Liver (tissue), 10 donors: ENCODE measurements at places on chromosomes 1 and 21. TPM values are rescaled to one million over a fixed set of nuclear protein-coding genes. Genes with fewer than 3 reads are reported as not detected.

Gene CACNA1S
- total RNA-seq: under 0.01 TPM

GRCh38 chr1:109845658-109846057 lies 65.0 kb upstream of the CSF1 start:
- no peak overlapping the region for H3K4me3 ChIP-seq
- no peak overlapping the region for H3K27ac ChIP-seq
- no peaks in the 10 kb centered on the region for H3K4me1 ChIP-seq
- DNase-seq: no peak
- no peaks in the 10 kb centered on the region for H3K27me3 ChIP-seq

Gene RASAL2
- 8.1 TPM for total RNA-seq

- H3K36me3 ChIP-seq: no peaks in the 10 kb centered on the region
- no peak for DNase-seq
- no peak overlapping the region for H3K27ac ChIP-seq
These were observed 114.8 kb downstream of the BEND5 start for GRCh38 chr1:48661726-48662463.

DNA sequence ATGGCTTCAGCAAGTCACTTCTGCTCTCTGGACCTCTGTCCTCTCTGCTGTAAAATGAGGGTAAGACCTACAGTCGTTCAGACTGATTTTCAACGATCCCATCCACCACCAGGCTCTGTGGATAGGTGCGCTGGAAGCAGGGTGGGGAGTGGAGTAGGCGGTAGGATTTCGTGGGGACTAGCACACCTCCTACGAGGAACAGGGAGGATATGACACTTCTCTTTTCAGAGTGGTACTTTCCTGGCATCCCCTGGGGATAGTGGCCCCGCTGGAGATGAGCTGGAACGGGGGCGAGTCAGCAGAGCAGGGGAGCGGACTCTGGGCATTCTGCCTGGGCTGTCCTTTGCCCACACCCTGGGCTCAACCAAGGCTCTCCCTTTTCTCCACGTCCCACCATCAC lies 17.7 kb downstream of the ETNK2 start:
- H3K36me3 ChIP-seq: peaks cover 37% of the 10 kb centered on the region
- H3K4me1 ChIP-seq: peaks cover 77% of the 10 kb centered on the region
- H3K27ac ChIP-seq: no peak overlapping the region

DNA sequence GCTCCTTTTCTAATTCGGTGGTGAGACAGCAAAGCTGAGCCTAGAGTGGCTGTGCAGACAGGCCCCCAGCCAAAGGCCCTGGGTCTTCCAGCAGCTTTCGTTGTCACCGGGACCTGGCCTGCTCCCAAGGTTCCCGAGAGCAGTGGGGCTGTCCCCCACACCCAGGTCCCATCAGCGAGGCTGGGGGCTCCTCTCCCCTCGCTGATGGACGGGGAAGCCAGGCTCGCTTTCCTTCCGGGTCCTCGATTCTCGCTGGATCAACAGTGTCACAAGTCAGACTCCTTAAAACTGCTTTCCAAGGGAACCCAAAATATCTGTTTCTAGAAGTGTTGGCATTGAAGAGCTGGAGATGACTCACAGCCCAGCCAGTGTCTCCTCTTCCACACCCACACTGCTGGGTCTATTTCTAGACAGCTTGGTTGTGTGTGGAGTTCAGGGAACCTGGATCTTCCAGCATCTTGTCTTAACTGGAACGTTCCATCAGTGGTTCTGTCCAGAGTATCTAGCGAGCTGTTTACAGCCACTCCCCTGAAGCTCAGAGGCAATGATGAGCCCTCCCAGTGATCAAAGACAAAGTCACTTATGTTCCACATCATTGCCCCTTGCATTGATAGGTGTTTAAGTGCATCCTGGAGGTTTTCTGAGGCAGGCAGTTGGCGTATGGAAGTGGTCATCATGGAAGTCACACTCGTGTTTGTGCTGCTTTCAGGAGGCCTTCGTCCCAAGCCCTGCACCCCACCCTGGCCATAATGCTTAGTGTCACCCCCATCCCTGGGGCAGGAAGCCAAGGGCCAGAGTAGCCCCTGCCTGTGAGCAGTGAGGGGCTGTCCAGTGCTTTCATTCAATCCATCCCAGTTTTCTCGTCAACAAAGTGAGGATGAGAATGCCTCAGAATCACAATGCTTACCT lies 35.2 kb downstream of the RRP1 start:
- no peak for DNase-seq
- H3K36me3 ChIP-seq: no peaks in the 10 kb centered on the region
- H3K27me3 ChIP-seq: no peaks in the 10 kb centered on the region
- no peak overlapping the region for H3K27ac ChIP-seq

DNA sequence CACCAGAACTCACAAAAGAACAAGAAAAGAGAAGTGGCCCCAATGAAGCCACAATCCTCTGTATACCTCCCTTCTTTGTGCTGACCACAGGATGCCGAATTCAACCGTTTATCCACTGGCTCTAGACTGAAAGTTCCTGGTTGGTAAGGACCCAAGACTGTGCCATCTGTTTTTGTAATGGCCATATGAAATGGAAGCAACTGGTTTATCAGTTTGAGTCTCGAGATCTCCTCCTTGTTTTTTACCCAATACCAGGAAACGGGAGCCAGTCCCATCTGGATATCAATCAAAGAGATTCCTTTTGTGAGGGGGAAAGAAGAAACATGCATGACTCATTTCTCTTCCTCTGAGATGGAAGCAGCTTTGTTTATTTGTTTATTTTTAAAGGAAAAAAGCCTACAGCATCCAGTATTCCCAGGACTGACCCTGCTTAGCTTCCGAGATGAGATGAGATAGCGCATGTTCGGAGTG lies 32.4 kb upstream of the ZNF124 start:
- no peak for DNase-seq
- H3K4me3 ChIP-seq: no peak overlapping the region
- H3K27me3 ChIP-seq: no peaks in the 10 kb centered on the region

GRCh38 chr1:15680561-15681348 lies 3.4 kb upstream of the PLEKHM2 start:
- peaks cover 4% of the 10 kb centered on the region for H3K4me1 ChIP-seq
- DNase-seq: no peak
- H3K36me3 ChIP-seq: no peaks in the 10 kb centered on the region

- H3K4me1 ChIP-seq: peaks cover 10% of the 10 kb centered on the region
- no peaks in the 10 kb centered on the region for H3K36me3 ChIP-seq
- H3K27me3 ChIP-seq: no peaks in the 10 kb centered on the region
- no peak overlapping the region for H3K27ac ChIP-seq
- DNase-seq: no peak
- no peak overlapping the region for H3K4me3 ChIP-seq
These were observed 420.3 kb upstream of the VAMP3 start for GRCh38 chr1:7350804-7351203.

Gene CCT8
- total RNA-seq: 78.2 TPM

- no peak overlapping the region for H3K27ac ChIP-seq
- no peak for DNase-seq
- H3K4me1 ChIP-seq: no peaks in the 10 kb centered on the region
- H3K36me3 ChIP-seq: peaks cover 12% of the 10 kb centered on the region
- no peak overlapping the region for H3K4me3 ChIP-seq
- no peaks in the 10 kb centered on the region for H3K27me3 ChIP-seq
These were observed 26.6 kb downstream of the TCEA3 start for GRCh38 chr1:23397908-23398307.

GRCh38 chr1:180928331-180929230 lies 15.9 kb downstream of the KIAA1614 start:
- H3K27ac ChIP-seq: no peak overlapping the region
- no peak for DNase-seq
- H3K4me1 ChIP-seq: peaks cover 2% of the 10 kb centered on the region
- H3K4me3 ChIP-seq: no peak overlapping the region

Gene IGFN1
- 0.08 TPM for total RNA-seq

GRCh38 chr1:184300446-184300845 lies 86.4 kb upstream of the C1orf21 start:
- no peak for DNase-seq
- H3K27ac ChIP-seq: no peak overlapping the region
- H3K36me3 ChIP-seq: no peaks in the 10 kb centered on the region
- H3K27me3 ChIP-seq: no peaks in the 10 kb centered on the region
- H3K4me3 ChIP-seq: no peak overlapping the region

DNA sequence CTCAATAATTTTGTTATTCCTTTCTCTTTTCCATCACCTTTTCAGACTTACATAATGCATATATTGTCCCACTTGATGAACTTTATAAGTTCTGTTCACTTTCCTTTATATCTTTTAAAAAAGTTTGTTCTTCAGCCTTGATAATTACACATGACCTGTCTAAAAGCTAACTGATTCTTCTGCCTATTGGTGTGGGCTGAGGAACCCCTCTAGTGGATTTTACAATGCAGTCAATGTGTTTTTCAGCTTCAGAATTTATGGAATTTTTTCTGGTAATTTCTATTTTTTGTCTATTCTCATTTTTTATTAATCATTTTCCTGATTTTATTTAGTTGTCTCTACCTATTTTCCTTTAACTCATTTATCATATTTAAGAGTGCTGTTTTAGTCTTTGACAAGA lies 7.5 kb downstream of the MNDA start:
- no peaks in the 10 kb centered on the region for H3K4me1 ChIP-seq
- no peaks in the 10 kb centered on the region for H3K36me3 ChIP-seq
- DNase-seq: no peak
- no peaks in the 10 kb centered on the region for H3K27me3 ChIP-seq
- H3K4me3 ChIP-seq: no peak overlapping the region

DNA sequence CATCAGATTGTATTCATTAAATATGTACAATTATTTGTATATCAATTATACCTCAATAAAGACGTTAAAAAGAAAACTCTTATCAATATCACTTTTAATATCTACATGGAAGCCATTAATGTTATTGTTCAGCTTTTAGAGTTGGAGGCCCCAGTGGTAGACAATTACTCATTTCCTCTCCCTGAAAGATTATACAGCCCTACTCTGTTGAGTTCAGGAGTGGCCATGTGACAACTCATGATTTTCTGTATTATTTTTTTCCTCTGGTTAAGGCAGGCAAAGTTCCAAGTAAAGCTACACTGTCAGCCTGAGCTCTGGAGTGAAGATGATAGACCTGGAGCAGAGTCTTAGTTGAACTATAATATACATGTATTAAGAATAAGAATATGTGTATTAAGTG lies 247.9 kb upstream of the B3GALT2 start:
- H3K27me3 ChIP-seq: no peaks in the 10 kb centered on the region
- no peak overlapping the region for H3K27ac ChIP-seq
- H3K36me3 ChIP-seq: no peaks in the 10 kb centered on the region
- no peak overlapping the region for H3K4me3 ChIP-seq

- H3K36me3 ChIP-seq: peaks cover 2% of the 10 kb centered on the region
- no peak for DNase-seq
- H3K27me3 ChIP-seq: no peaks in the 10 kb centered on the region
These were observed 47.3 kb downstream of the EIF4G3 start for GRCh38 chr1:21129407-21129806.

DNA sequence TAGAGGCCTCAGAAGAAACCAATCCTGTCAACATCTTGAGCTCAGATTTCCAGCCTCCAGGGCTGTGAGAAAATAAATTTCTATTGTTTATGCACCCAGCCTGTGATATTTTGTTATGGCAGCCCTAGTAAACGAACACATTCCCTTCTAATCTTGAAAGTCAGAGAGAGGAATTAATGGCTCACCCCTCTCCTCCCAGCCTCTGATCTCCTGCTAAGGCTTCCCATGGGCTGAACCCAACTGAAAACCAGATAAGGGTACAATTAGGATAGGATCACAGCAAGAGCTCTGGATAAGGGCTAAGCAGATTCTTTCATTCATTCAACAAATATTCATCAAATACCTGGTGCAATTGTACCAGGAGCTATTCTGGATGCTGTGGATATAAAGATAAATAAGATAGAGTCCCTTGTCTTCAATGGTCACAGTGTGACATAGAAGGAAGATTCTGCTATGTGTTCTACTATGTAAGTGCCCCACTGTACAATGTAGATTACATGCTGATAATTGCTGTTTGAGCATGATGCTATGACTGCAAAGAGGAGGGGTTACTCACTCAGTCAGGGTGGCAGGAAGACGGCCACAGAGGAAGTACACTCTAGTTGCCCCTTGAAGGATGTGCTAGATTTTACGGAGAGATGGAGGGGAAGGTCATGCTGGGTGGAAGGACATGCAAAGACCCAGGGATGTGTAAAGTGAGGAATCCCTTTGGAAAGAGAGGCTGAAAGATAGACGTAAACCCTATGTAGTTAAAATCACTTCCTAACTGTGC lies 203.3 kb upstream of the JUN start:
- H3K4me1 ChIP-seq: no peaks in the 10 kb centered on the region
- H3K27me3 ChIP-seq: no peaks in the 10 kb centered on the region
- no peak for DNase-seq
- H3K27ac ChIP-seq: no peak overlapping the region
- H3K4me3 ChIP-seq: no peak overlapping the region

GRCh38 chr21:34166468-34166867 lies 93.1 kb downstream of the MRPS6 start:
- no peak for DNase-seq
- H3K4me3 ChIP-seq: peak overlapping the region; percentile 58
- no peak overlapping the region for H3K27ac ChIP-seq
- H3K27me3 ChIP-seq: no peaks in the 10 kb centered on the region
- no peaks in the 10 kb centered on the region for H3K36me3 ChIP-seq
- no peaks in the 10 kb centered on the region for H3K4me1 ChIP-seq

DNA sequence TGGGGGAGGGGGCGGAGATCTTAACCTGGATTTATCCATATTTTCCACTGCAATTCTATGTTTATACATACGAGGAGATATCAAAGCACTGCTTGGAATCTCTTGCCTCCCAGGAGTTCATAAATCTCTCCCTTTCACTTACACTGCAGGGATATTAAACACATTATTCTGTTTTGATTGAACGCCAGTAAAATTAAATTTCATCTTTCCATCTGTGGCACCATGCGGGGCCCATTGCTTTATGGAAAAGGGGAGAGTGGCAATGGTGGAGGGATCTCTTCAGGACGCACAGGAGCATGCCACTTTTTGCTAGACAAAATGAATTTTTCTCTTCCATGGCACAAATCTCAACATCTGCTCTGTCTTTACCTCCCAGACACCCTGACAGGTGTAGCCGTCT lies 648.0 kb upstream of the PLXNA2 start:
- no peak overlapping the region for H3K4me3 ChIP-seq
- H3K27me3 ChIP-seq: no peaks in the 10 kb centered on the region
- no peak for DNase-seq

Gene FCMR
- total RNA-seq: 0.70 TPM

DNA sequence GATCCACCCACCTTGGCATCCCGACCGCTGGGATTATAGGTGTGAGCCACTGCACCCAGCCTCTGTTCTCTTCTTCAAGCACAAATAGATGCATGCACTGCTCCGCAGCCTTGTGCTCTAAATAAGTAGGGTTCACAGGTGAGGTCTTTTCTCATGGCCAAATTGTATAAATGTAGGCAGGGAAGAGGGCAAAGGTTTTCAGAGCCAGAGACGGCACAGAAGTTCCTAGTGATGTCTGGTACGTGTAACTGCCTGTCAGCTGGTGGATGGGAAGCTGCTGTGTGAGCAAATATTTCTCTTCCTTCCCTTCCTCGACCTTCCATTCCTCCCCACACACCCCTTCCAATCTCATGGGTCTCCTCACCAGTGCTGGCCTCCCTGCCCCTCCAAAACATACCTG lies 70.8 kb upstream of the FAM20B start:
- H3K27ac ChIP-seq: no peak overlapping the region
- no peaks in the 10 kb centered on the region for H3K27me3 ChIP-seq
- no peaks in the 10 kb centered on the region for H3K4me1 ChIP-seq
- H3K4me3 ChIP-seq: no peak overlapping the region
- no peak for DNase-seq

DNA sequence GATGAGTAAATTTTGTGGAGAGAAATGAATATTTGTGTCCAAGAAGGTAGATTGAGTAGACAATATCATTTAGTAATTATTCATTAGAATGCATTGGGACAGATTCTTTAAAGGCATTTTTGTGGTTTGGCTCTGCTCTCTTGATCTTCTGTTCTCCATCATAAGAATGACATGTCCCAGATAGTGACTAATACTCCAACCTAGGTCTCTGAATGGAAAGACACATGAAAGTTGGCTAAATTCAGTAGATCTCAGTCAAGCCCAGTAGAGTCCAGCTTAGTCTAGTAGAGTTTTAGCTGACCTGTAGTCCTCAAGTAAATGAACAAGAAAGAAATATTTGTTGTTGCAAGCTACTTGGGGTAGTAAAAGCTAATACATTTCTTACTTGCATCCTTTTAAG lies 61.8 kb upstream of the DNAH14 start:
- H3K4me3 ChIP-seq: no peak overlapping the region
